H4 (cell line): ENCODE measurements at places on chromosomes 13 and 19. TPM values are rescaled to one million over a fixed set of nuclear protein-coding genes. Genes with fewer than 3 reads are reported as not detected.

DNA sequence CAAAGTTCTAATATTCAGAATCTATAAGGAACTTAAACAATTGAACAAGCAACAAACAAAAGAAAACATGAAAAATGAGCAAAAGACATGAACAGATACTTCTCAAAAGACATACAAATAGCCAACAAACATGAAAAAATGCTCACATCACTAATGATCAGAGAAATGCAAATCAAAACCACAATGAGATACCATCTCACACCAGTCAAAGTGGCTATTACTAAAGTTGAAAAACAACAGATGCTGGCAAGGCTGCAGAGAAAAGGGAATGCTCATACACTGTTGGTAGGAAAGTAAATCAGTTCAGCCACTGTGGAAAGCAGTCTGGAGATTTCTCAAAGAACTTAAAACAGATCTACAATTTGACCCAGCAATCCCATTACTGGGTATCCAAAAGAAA is 74.3 kb downstream of the CRYL1 start:
- no peak for DNase-seq

DNA sequence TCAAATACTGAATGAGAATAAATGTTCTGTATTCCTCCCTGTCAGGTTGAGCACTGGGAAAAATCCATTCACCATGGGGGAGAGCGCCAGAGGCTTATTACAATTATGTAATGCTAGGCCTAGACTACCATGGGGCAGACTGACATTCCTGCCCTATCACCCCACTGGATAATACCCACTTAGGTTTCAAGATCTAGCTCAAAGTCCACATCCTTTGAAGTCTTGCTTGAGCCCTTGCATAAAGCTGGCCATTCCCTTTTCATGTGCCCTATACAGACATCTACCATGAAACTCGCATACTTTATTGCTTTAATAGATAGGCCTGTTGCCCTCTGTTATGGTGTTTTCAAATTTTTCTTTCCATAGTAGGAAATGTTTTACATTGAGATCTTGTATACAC is 149.3 kb downstream of the RGCC start:
- DNase-seq: no peak

GRCh38 chr13:40344270-40345148 is 321.9 kb downstream of the FOXO1 start:
- no peak for DNase-seq

- DNase-seq: no peak
Measured at GRCh38 chr19:41627966-41628675, 1.2 kb upstream of the CEACAM4 start.

DNA sequence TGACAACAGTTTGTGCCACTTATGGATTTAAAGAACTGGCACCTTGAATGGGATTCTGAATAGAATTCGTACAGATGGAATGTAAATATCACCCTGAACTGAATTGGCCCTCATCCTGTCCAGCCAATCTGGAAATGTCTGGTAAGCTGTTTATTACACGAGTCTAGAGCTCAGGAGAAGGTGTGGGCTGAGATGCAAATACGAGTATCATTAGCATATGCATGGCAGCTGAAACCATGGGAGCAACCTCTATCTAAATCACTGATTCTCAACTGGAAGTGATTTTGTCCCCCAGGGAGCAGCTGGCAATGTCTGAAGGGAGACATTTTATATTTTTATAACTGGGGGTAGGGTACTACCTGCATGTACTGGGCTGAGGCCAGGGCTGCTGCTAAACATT is 15.6 kb upstream of the VWA8 start:
- no peak for DNase-seq

DNA sequence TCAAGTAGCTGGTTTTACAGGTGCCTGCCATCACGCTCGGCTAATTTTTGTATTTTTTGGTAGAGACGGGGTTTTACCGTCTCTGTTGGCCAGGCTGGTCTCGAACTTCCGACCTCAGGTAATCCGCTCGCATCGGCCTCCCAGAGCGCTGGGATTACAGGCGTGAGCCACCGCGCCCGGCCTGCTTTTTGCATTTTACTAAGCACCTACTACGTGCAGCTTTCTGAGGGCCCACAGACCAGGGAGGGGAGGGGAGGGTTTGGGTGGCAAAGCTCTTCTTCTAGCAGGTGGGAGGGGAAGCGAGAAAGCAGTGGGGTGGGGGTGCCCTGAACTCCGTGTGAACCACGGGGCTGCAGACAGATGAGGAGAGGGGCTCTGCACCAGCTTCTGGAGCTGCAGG is 15.0 kb downstream of the PALM start:
- DNase-seq: no peak

- DNase-seq: no peak
Measured at GRCh38 chr19:15810335-15810734, 5.1 kb downstream of the OR10H1 start.

GRCh38 chr13:27860743-27861142 is 59.1 kb upstream of the PDX1 start:
- DNase-seq: no peak

GRCh38 chr19:28468701-28469459 is 744.1 kb downstream of the UQCRFS1 start:
- DNase-seq: no peak

YJEFN3 gene
- total RNA-seq: 0.10 TPM in 1 of 2 replicates, not detected in the other

CYP2A6 gene
- total RNA-seq: not detected in 2 replicates

MAP2K7 gene
- 2.9 and 4.2 TPM in 2 replicates for total RNA-seq

APC2 gene
- 0.02 and 1.5 TPM in 2 replicates for total RNA-seq

SHD gene
- not detected in 2 replicates for total RNA-seq

GRIK5 gene
- 0.12 TPM in 1 of 2 replicates, not detected in the other for total RNA-seq

ZNF480 gene
- total RNA-seq: 24.3 and 37.6 TPM in 2 replicates

GAPDHS gene
- total RNA-seq: not detected in 2 replicates
